ENCODE measurements at places on chromosomes 5 and 9.

GRCh38 chr5:72752909-72753308 is 63.6 kb upstream of the TNPO1 start:
- DNase-seq, result no peak

DNA sequence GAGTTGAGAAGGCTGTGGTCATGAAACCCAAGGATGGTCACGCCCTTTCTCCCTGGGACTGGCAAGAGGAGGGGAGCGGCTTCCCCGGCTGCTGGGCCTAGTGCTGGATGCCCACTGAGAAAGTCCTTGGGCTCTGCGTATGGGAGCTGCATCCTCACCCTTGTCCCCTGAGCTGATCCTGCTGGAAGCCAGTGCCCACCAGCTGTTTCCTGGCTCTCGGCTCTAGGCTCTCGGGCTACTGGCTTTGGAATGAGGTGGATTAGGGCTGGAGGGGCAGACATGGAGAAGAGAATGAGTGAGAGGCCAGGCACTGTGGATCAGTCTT is 149.3 kb upstream of the PPP1R26 start:
- no peak for DNase-seq

DNA sequence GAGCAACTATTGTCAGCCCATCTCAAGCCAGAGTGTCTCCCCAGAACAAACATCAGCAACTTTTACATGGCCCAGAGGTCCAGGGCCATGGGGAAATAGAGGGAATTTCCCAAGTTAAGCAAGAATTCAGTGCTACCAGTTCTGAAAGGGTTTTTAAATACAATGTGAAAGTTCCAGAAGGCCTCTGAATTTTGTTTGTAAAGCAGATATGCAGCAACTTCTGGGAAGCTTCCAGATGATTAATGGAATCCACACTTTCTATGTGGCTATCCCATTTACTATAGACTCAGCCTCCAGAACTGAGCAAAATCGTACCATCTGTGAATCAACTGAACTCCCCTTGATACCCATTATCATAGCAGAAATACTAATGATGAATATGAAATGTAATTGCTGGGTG is 93.8 kb downstream of the FEM1C start:
- DNase-seq, result no peak

- no peak for DNase-seq
Measured at GRCh38 chr5:11719888-11720481, 184.3 kb downstream of the CTNND2 start.

DNA sequence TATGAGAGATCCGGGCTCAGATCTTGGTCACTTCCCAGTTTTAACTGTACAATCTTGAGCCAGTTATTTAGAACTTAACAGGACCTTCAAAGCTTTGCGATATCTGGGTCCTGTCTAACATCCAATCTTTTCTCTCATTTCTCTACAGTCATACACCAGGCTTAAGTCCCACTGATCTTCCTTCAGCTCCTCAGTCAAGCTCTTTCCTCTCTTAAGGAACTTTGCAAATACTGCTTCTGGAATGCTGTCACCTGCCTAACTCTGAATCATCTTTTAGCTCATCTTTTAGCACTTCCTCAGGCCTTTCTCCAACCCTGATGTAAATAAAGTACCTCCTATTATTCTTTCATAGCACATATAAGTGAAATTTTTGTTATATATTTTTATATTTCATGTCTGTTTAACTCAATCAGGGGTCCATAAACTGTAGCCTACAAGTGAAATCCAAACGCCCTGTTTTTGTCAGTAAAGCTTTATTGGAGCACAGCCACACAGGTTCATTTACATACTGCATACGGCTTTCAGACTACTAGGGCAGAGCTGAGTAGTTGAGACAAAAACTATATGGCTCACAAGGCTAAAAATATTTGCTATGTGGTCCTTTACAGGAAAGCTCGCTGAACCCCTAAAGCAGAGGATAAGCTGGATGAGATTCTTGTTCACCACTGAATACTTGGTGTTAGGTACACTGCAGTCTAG is 63.5 kb downstream of the MEF2C start:
- DNase-seq, result no peak

DNA sequence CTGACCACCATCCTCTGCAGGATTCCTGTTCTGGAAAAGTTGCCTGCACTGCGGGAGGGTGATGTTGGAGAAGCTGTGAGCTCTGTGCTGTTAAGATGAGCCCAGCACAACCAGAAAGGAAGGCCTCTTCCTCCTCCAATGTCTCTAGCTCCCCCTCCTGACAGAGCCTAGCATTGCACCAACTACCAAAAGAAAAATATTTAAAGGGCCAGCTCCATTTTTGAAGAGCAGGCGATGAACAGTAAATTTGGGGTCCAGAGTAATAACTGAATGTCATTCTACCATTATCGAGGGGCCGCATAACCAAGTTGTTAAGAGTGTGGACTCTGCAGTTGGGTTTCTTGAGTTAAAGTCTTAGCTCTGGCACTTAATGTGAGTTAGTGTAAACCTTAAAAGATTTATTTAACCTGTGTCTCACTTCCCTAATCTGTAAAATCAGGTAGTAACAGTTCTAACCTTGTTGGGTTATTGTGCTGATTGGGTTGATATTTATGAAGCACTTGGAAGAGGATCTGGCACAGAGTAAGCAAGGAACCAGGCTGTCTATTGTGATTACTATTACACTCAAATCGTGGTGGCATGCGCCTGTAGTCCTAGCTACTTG is 3.9 kb downstream of the TEX53 start:
- DNase-seq, result peak; percentile 51

DNA sequence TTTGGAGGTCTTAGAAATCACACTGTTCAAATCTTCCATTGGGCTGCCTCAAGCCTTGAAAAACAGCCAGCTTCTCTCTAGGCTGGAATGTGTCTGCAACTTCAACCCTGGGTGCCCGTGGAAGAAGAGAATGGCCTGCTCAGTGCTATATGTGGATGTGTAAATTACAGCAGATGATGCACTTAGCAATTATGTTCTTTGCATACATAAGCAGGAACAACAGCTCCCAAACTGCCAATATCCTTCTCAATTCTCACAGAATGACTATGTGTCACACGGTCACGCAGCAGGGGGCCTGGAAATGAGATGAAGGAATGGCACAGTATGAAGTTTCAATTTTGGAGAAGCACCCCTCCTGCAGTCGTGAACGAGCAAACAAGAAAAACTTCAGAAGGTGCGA is 175.2 kb upstream of the SMARCA2 start:
- DNase-seq, result no peak

DNA sequence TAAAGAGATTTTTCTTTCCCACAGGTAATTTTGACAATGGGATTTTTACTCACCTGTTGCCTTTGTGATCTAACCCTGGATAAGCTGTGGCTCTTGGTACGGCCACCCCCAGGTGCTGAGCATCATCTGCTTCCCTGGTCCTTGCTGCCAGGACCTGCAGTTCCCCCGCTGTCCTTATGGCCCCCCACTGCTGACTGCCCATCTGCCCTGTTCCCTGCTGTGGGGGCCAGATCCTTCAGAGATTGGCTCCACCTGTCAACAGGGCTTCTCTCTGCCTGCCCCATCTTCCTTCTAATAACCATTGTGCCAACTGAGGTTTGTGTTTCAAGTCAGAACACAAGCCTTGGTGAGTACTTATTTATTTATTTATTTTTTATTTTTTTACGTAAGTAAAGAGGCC is 183.3 kb downstream of the MAPKAP1 start:
- no peak for DNase-seq

DNA sequence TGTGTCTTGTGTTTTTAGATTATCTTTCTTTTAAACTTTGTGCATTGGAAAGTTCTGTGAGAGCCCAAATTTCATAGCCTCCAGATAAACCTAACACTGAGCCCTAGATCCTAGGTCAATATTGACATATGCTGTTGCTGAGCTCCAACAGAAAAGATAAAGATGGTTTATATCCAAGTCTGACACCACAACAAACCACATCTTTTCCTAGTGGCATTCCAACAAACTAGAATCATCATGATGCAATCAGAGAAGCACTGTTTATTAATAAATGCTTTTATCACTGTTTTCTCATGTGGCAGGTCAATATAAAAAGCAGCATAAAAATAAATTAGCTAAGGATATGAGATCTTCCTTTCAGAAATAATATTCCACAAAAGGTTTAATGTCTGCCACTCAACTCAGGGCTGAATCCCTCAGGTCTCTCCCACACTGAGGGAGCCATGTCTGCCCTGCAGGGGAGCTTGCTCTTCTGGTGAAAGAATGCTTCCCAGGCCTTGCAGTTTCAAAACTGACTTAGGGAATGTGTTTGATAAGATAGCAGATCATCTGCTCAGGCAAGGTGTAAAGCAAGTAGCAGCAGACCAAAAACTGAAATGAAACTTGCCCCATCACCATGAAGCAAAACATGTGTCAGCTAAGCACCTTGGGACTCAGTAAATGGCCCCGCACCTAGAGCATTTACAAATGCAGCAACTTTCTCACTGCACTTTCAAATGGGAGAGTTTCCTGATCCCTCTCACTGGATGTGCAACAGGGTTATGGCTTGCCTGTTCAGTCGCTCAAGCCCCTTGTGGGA is 493.0 kb downstream of the AGTPBP1 start:
- DNase-seq, result no peak

GRCh38 chr5:38291355-38291754 is 33.0 kb downstream of the EGFLAM start:
- DNase-seq, result no peak

GRCh38 chr5:26492906-26493459 is 545.4 kb downstream of the CDH9 start:
- DNase-seq, result no peak

DNA sequence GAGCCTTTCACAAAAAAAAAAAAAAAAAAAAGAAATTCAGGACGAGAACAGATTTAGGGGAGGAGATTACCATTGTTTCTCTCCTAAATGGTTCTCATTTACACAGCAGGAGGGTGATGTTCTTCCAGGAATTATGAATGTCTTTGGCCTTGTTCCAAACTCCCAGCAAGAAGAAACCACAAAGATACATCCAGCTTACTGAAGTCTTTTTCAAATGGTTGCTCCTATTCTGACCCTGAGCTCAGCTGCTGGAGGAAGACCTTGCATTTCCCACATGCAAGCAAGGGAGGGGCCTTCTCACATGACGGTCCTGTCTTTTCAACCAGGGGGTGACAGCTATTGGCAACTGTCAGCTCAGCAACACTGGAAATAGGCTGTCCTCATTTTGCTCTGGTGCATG is 203.0 kb upstream of the VLDLR start:
- DNase-seq, result no peak

DNA sequence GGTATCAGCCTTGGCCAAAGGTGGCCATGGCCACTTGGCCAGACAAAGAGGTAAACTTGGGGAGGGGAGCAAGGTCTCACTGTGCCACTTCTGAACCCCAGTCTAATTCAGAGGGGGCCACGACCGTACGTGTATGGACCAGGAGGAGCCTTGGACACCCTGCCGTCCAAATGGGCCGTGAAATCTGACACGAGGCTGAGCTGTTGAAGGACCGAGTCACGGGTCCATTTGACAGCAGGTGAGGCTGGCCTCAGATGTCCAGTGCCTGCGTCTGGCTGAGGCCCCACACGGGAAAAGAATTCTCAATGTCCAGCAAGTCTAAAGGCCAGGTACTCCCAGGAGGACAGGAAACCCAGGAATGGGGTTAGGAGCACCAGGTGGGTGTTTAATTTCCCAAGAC is 17.7 kb downstream of the CMBL start:
- no peak for DNase-seq

GRCh38 chr9:35935261-35935660 is 22.7 kb downstream of the OR2S2 start:
- DNase-seq, result no peak

GRCh38 chr5:180860273-180860886 is 696 bp downstream of the ZFP62 start:
- DNase-seq, result peak; percentile 50

DNA sequence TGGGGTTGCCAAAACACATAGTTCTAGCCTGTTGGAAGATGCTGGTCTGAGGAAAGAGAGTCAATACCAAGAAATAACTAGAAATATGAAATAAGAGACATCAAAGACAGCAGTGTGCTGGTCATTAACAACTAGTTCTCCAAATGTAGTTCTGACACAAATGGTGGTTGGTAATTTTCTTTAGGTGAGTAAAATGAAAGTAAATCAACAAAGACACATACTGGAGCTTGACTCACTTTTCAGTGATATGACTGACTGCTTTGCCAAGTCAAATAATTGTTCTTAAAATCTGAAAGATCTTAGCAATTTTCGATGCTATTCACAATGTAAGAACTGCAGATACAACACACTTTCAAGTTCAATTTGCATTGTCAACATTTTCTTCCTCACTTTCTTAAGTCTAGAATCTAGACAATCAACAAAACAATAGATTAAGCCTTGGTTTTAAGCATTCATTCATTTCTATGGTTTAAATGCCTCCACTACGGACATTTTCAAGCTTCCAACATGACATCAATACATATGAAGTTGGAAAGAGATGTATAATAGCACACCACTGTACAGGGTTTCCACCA is 166.8 kb upstream of the MAP3K1 start:
- no peak for DNase-seq

DNA sequence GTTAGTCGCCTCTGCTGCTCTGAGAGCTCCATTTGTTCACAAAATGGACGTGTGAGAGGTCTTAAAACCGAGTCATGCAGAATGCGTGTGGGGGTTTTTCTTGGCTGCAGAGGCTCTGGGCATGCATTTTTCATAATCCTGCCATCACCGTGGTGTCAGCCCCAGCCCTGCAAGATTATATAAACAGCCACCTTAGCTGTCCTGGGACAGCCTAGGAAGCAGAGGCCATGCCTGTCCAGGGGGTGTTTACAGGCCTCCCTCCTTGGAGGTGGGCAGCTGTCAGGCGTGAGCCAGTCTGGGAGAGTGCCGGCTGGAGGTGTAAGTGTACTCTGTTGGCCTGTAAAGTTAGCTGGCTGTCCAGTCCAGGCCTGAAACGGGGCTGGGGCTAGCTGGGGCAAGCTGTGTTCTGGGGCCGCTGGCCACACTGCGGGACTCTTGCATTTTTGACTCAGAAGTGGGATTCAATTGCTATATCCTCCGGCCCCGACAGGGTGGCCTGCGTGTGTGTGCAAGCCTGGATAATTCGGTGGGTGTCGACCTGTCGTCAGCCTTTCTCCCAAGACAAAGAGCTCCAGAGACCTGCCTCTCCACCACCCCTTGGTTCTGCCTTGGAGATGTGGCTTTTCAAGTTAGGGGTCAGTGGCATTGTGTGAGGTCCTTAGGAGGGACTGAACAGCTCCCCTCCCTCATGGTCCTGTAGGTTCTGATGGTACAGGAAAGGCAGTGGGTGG is 2.4 kb downstream of the WNK2 start:
- no peak for DNase-seq

- no peak for DNase-seq
Measured at GRCh38 chr5:134460551-134460950, 48.9 kb upstream of the CDKN2AIPNL start.

- peak; percentile 35 for DNase-seq
Measured at GRCh38 chr5:17203329-17204132, 13.9 kb upstream of the BASP1 start.

GRCh38 chr5:172903790-172904189 is 55.4 kb upstream of the RPL26L1 start:
- no peak for DNase-seq

- no peak for DNase-seq
Measured at GRCh38 chr9:104780796-104781395, 17.0 kb downstream of the NIPSNAP3B start.

GRCh38 chr9:88544245-88544644 is 9.3 kb downstream of the NXNL2 start:
- DNase-seq, result no peak

GRCh38 chr9:86721226-86721781 is 226.0 kb downstream of the GAS1 start:
- no peak for DNase-seq

GRCh38 chr5:42518595-42519221 is 95.5 kb downstream of the GHR start:
- DNase-seq, result no peak

All from GM19239 (cell line).